GM13976 (cell line): ENCODE measurements at places on chromosomes 6 and 20.

- no peak for DNase-seq
Measured at GRCh38 chr20:56358070-56358469, 704 bp upstream of the FAM210B start.

- peak; percentile 68 for DNase-seq
Measured at GRCh38 chr6:16836144-16836981, 75.1 kb upstream of the ATXN1 start.

DNA sequence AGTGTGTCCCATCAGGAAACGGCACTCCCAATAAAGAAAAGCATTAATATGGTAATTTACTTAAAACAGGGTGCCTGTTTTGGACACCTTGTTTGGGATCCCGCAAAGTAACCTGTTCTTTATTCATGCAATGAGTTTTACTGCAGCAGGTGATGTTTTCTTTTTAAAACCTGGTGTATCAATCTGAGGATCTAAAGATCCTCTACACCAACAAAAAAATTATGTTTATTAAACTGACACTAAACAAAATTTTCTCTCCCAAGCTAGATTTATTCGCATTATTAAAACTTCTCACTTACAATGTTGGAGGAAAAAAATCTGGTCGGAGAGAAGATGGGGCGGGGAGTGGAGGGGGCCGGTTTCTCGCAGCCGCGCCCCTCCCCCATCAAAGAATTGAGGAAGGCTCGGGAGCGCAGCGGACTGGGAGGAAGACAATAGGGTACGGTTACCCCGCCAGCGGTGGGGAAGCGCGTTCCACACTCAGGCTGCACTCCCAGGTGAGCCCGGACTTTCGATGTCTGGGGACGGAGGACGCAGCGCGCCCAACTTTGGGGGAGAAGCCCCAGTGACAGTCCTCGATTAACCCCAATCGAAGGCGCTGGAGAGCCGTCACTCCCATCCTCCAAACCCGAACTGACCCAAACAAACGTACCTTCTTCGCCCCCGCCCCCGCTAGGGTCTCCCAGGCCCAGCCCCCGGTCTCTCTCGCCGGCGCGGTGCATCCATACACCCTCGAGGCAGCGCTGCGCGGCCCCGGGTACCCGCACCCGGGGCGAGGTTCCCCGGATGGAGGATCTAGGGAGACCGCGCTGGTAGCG is 1.3 kb downstream of the CD24 start:
- peak; percentile 59 for DNase-seq

GRCh38 chr6:42278131-42278853 is 60.6 kb upstream of the MRPS10 start:
- DNase-seq, result no peak

DNA sequence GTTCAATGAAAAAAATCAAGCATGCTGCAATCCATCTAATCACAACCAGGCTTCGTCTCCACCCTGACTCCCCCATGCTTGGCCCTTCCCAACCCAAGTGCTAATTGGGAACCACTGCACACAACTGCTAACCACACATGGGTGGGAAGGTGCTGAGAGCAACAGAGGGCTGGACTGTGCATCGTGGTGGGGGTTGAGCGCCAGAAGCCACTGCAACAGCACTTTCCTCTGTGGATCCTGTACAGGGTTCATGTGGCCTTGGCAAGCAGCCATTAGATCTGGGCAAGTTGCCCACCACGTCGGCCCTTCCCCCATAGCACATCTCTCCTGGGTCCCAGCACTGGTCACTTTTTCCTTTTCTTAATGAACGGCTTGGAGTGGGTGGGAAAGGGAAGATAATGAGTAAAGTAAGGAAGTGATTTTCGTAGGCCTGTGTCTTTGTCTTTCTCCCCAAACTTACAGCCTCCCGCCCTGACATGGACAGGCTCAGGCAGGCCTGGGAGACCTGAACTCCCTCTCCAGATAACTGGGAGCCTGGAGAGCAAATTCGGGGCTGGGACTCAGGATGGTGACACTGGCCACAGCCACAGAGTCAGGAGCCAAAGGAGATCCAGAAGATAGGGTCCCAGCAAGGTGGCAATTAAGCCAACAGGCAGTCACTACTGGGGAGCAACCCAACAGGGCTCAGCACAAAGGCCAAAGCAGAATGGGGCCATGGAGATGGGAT is 34.4 kb upstream of the MRPS10 start:
- no peak for DNase-seq

DNA sequence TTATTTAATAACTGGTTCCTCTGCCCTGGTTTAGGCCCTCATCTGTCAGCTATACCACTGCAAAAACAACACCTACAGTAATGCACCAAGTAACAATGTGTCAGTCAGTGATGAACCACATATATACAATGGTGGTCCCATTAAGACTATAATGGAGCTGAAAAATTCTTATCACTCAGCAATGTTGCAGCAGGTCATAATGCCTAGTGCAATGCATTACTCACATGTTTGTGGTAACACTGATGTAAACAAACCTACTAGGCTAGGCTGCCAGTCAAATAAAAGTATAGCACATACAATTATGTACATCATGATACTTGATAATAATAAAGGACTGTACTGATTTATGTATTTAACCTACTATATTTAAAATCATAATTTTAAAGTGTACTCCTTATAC is 31.3 kb downstream of the RARS2 start:
- DNase-seq, result no peak

GRCh38 chr6:161694995-161695394 is 421.1 kb upstream of the AGPAT4 start:
- DNase-seq, result no peak

- DNase-seq, result no peak
Measured at GRCh38 chr6:52494298-52495072, 74.3 kb downstream of the EFHC1 start.

DNA sequence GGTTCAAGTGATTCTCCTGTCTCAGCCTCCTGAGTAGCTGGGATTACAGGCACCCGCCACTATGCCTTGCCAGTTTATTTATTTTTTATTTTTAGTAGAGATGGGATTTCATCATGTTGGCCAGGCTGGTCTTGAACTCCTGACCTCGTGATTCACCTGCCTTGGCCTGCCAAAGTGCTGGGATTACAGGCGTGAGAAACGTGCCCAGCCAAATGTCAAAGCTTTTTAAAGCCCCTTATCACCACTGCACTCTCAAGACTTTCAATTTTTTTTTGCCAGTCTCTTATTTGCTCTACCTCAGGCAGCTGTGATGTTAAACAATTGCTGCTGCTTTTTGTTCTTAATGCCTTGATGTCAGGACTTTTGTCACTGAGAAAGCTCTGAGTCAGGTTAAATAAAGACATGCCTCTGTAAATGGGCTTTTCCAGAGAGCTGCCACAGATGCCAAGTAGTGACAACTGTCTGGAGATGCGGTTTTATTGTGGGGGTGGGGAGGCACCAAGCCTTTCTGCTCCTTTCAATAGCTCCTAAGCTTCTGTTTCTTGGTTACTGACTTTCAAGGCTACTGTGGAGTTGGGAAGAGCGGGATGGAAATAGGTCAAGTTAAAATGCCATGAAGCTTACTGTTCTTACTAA is 29.2 kb downstream of the RSPH3 start:
- DNase-seq, result no peak

DNA sequence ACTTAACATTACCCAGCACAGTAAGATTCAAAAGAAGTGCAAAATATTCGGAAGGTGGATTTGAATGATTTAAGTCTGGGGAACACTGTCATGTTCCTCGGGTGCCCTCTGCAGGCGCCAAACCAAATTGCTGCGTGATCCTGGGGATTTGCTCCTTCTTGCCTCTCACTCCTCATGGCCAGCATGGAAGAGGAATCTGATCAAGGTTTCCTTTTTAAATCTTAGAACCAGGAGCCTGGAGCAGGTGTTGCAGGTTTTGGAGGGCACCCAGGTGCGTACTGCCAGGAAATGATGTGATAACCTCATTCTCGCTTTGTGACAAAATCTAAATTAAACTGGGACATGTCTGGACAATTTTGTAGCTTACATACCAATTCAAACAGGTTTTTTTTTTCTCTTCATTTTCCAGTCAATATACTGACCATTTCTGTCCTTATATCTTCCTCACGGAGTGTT is 8.1 kb upstream of the PFDN4 start:
- peak; percentile 67 for DNase-seq

DNA sequence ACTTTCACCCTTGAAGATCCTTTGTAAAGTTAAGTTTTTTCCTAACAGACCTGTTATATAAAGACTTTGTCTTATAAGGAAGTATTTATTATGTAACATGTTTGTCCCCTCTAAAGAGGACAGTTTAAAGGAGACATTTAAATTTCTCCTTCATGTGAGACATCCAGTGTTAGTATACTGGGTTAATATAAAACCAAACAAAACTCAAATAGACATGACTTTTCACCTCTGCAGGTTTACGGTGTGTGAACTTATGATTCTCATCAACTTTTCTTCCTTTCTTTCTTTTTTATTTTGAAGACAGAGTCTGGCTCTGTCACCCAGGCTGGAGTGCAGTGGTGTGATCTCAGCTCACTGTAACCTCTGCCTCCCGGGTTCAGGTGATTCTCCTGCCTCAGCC is 17.4 kb upstream of the MPC1 start:
- no peak for DNase-seq

- DNase-seq, result no peak
Measured at GRCh38 chr6:18253635-18254034, 10.7 kb downstream of the DEK start.

GRCh38 chr20:43727980-43728590 is 1.3 kb upstream of the GTSF1L start:
- no peak for DNase-seq

- no peak for DNase-seq
Measured at GRCh38 chr6:156940221-156940620, 163.0 kb downstream of the ARID1B start.

DNA sequence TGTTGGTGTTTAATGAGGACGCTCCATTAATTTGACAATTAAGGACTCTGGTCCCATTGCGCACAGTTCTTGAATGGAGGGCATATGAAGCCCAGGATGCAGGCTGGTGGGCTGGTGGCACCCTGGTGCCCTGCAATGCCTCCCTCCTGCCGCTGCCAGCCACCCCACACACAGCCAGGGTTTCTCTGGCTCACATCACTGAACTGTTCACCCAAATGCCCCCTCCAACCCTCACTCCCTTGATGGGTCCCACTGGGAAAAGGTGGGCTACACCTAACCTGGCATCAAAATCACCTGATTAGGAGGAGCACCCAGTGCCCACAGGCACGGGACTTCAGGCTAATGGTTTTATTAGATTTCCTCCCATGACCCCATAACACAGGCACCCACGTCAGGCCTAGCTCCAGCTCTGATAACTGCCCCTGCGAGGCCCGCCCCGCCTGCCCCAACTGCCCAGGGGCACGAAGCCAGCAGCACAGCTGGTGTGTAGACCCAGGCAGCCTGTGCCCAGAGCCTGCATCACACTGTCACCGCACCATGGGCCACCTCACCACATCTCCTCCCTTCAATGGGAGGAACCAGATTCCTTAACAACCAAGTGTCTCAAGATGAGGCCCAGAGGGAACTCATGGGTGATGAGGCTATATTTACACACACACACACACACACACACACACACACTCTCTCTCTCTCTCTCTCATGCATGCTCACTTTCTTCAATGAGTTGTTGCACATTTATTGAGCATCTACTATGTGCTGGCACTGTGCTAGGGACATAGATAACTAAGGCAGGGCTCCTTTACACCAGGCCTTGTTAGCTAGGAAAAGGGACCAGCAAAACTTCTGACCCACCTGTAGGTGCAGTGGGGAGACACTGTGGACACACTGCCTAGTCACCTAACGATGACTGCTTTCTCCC is 107.3 kb downstream of the NOL4L start:
- no peak for DNase-seq

- DNase-seq, result no peak
Measured at GRCh38 chr20:24603454-24603853, 134.0 kb downstream of the SYNDIG1 start.

DNA sequence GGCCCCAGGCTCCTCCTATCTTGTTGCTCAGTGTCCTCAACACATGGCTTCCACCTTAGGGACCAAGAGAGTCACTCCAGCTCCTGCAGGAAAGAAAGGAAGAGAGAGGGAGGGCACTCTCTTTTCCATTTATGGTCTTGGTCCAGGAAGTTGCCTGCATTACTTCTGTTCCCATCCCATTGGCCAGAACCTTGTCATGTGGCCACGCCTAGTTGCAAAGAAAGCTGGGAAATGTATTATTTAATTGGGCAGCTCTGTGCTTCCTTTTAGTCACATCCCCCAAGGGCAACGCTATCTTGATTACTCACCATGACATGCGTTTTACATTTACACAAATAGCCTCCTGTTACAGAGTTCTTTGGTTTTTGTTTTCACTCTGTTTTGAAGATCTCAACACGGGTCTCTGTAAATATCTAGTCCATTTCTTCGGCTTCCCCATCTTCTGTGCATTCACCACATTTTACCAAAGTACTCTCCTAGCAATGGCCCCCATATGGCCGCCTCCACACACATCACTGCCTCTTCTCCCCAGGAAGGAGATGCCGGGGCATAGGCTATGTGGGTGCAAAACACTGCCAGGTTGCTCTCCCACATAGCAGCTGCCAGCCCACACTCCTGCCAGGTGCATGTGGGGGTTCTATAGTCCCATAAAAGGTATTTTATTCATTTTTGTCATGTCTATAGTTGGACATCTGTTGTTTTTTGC is 35.7 kb upstream of the ZMYND8 start:
- peak; percentile 50 for DNase-seq

- no peak for DNase-seq
Measured at GRCh38 chr6:90192857-90193256, 103.8 kb downstream of the BACH2 start.

DNA sequence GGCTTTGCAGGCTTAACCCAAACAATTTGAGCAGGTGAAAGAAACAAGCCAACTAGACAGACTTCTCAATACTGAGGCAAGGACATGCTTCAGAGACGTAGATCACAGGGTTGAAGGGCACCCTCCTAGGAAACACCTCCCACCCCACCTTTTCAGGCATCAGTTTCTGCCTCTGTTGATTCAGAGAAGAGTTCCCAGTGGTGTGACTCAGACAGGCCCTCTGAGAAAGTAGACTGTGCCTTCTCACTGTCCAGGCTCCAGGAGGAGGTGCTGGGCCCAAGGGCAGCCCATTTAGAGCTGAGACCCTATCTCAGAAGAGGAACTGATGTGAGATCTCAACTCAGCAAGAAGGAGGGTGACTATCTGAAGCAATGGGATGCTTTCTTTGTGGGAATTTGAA is 108.1 kb downstream of the FAM50B start:
- DNase-seq, result no peak

- no peak for DNase-seq
Measured at GRCh38 chr6:66238851-66239250, 531.8 kb upstream of the EYS start.

DNA sequence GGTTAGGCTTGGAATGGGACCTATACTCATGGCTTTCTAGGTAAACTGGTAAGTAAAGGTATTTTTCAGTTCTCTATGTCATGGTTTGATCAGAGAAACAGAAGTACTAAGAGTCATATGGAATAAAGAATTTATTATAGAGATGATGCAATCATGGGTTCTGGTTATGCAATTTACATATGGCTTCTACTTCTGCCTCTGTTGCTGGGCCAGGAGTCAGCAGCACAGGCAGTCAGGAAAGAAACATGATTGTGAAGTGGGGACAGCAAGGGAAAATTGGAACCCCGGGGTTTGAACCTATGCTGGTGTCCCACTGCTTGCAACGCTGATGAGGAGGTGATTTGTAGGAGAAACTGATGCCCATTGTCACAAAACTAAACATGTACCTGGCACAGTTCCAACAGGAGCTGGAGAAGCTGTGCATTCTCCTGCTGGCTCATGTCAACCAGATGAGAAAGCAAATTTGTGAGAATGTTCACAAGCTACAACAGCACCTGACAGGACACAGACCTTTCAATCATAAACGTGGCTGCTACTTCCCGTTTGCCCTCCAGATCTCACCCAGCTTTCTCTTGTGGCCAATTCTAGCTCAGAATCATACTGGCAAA is 887.1 kb downstream of the TFAP2A start:
- no peak for DNase-seq
